ENCODE measurements at places on chromosomes 1 and 21.
A peak's percentile ranks its signal among the peaks of the same experiment; 100 is the strongest.

GRCh38 chr1:246768403-246769020 lies 44.3 kb downstream of the SCCPDH start:
- no peak for DNase-seq

DNA sequence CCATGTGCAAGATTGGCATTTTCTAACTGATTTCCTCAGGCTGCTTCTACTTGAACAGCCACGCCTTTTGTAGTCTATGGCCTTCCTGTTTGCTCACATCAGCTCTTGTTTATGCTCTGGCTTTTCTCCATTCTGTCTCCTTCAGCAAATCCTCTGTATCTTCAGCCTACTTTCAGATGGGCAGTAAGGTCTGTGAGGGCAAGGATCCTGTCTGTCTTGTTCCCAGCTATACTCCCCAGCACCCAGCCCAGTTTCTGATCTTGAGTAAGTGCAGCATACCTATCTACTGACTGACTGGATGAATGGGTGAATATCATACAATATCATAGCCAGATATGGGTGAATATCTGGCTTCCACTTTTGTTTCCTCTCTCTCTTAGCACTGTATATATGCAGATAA lies 438.1 kb downstream of the LMO4 start:
- DNase-seq = no peak

DNA sequence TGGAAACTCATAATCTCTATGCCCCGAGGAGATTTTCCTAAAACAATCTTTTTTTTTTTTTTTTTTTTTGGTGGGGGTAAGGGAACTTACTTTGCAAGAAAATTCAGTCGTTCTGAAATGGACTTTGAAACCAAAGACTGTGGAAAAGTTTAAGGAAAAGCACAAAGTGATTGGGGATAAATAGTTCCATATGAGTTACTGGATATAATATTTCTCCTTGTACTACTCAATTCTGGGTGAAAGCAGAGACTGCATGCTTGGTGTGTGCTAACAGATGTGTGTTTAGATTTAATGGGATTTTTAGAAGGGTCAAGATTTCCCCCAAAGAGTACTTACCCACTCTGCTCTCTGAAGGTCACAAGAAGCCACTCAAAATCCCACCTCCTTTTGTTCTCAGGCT lies 204.9 kb upstream of the USP24 start:
- DNase-seq = no peak

DNA sequence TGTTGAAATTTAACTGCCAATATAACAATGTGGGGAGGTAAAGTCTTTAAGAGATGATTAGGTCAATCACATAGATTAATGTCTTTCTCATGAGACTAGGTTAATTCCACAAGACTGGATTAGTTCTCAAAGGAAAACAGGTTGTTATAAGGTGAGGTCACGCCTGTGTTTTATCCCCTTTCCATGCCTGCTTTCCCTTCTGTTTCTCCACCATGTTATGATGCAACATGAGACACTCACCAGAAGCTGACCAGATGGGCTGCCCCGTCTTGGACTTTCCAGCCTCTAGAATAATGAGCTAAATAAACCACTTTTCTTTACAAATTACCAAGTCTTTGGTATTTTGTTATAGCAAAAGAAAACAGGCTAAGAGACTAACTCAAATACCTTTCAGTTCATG lies 70.8 kb downstream of the DDAH1 start:
- no peak for DNase-seq

GRCh38 chr1:155981266-155982088 lies 3.1 kb upstream of the ARHGEF2 start:
- no peak for DNase-seq

DNA sequence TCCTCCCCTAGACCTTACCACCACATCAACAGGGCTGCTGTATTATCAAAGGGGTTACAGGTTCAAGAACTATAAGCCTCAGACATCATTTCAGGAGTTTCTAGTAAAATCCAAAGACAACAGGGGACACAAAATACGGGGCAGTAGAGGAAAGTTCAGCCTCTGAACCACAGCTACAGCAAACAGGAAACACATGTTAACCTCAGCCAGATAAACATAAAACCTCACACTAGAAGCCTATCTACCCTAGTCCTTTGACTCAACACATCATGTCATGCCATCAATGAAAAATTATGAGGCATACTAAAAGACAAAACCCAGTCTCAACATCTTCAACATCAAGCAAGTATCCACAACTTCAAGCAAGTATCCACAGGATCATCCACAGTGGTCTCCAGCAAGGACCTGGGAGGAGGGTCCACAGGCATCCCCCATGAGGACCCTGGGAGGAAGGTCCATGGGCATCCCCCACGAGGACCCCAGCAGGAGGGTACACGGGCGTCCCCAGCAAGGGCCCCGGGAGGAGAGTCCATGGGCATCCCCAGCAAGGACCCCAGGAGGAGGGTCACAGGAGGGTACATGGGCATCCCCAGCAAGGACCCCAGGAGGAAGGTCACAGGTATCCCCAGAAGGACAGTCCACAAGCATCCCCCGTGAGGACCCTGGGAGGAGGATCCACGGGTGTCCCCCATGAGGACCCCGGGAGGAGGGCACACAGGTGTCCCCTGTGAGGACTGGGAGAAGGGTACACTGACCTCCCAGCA lies 440.0 kb downstream of the MATN1 start:
- no peak for DNase-seq

- peak; percentile 73 for DNase-seq
Observed at GRCh38 chr1:227945891-227946623, 1.7 kb downstream of the WNT9A start.

DNA sequence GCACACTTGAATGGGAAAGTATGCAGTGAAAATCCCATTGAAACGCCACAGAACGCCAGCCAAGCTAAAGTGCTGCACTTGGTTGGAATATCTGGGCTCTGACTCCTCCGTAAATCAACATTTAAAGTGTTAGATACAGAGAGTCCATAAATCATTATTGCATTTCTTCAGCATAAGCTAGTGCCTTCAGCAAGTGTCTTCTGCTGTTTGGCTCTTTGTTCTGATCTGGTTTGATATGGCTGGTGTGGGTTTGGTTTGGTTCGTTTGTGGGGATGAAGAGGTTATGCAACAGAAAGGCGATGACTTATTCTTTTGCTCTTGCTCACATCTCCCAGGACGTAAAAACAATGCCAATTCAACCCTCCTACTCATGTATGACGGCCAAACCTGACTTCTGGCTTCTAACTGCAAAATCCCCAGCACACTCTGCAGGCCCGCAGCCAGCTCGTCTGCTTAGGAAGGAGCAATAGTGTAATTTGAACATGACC lies 121.8 kb upstream of the ERG start:
- DNase-seq = peak; percentile 82

GRCh38 chr1:111147948-111148347 lies 7.9 kb downstream of the CEPT1 start:
- no peak for DNase-seq

DNA sequence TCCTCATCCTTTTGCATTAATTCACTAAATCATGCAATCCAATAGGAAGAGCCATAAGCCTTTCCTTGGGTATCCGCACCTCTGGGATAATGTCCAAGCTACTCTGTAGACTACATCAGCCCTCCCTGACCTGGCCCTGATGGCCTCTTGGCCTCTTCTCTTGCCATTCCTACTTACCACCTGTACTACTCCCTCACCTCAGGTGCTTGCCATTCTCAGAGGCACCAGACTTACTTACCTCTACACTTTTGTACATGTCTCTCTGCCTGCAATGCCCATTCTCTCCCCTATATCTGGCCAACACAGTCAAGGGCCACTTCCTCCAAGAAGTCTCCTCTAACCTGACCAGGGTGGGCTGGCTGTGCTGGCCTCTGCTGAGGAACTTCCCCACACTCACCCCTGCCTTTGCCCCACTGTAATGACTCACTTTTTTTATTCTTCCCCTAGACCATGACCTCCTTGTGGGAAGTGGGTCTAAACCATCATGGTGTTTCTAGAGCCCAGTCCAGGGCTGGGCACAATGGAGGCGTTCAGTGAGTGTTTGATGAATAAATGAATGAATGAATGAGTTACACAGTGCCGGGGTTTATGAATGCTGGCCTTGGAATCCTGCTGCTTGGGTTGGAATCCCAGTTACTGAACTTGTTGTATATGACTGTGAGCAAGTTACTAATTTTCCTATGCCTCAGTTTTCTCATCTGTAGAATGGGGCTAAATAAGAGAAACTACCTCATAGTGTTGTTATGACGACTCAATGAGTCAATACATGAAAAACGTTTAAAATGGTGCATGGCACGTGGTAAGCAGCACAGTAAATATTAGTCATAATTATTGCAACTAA lies 179.8 kb downstream of the FOXD2 start:
- DNase-seq = no peak

Data from aorta (tissue), 5 donors.